ENCODE measurements at places on chromosomes 6 and 20.

- no peak for DNase-seq
These were observed 578.3 kb downstream of the HAO1 start for GRCh38 chr20:7361931-7362330.

DNA sequence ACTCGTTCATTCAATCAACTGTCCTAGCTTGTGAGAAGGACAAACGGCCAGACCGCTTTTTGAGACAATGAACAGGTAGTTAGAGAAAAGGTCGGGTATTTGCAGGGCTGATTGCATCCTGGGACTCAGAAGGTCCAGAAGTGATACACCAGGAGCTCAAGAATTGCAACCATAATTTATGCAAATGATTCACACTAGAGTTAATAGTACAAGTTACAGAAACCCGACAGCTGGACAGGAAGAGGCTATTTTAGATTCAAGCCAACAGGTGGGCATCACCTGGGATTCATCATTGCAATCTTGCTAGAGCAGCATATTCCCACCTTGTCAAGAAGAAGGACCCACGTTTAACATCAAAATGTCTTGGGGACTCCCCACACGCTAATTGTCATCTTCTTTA, 83.5 kb downstream of the TNFAIP3 start:
- DNase-seq, result no peak

GRCh38 chr6:33273129-33273923, 1.5 kb downstream of the RPS18 start:
- DNase-seq, result no peak

GRCh38 chr6:41728073-41728936, 7.1 kb downstream of the TFEB start:
- no peak for DNase-seq

- DNase-seq, result no peak
These were observed at the start of gene KCNK15 for GRCh38 chr20:44745598-44746366. Gene KCNK15, plus strand, starts transcription at chr20:44745865. Its CDS starts 46 bp downstream, at chr20:44745911.

DNA sequence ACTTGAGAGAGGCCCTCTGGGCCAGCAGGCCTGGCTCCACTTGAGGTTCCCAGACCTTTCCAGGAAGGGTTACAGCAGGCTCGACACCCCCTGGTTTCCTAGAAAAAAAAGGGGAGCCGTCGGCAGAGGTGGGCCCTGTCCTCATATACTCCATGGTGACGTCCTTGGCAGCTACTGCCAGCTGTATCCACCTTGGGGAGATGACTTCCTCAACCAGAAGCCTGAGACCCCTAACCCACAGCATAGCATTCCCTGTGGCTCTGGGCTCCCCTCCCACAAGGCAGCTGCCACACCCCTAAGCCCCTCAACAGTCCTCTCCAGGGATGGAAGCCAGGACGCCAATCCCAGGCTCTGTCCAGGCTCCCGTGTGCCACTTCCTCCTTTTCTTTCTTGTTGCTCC, 294.8 kb downstream of the CDC5L start:
- no peak for DNase-seq

DNA sequence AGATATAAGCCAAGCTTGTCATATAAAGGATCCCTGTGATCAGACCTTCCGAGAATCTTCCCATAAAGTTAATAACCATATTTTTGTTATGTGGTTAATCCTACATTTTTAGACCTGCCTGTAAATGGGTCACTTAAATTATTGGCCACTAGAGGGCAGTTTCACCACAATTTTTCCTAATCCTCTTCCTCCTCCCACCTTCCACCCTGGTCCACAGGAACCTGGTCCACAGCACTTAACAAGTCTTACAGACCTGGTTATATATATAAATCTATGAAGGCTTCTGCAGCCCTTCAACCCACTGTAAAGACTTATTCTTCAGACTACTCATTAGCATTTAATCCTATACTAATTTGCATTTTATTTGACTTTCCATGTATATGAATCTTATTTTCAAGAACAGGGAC, 28.3 kb downstream of the MRS2 start:
- no peak for DNase-seq

- no peak for DNase-seq
These were observed 64.3 kb upstream of the PAK5 start for GRCh38 chr20:9903048-9903655.

DNA sequence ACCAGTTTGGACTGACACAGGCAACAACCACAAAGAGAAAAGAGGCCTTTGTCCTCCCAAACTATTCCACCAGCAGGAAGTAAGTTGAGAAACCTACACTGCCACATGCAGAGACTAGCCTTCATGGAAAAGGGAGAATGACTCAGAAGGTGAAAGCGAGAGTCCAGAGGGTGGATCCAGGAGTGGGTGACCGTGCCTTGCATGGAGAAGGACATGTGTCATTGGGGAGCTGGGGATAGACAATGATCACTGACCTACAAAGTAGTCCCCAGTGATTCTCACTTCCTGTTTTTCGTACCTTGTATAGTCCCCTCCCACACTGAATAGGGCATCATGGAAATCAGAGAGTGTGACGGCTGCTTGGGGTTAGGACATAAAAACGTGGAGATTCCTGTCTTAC, 91.9 kb downstream of the MYLK4 start:
- no peak for DNase-seq

DNA sequence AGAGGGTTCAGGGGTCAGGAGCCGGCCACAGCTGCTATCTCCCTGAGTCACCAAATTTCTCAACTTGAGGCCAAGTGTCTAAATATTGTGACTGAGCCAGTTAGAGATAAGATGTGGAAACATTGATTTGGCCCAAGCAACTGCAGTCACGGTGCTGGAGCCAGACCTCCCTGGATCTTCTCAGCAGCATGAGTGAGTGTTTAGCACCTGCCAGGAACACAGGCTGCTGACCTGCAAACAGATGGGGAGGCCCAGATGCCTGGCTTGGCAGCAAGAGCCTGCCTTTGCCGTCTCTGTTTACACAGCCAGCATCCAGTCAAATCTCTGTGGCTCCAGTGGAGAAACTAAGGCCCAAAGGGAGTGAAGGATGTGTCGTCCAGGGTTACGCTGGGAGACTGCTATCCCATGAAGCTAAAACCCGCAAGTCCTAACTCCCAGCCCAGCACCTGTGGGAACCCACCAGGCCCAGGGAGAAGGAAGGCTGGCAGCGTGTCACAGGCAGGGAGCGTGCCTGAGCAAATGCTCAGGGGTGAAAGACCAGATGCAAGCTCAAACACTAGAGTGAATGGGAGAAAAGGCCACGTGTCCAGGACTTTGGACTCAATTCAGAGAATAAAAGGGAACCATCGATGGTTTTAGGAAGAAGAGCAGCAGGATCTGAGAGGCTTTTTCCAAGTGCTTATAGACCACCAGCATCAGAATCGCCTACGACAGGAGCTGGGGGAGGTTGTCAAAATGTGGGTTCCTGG, 15.9 kb upstream of the PTGIS start:
- no peak for DNase-seq

DNA sequence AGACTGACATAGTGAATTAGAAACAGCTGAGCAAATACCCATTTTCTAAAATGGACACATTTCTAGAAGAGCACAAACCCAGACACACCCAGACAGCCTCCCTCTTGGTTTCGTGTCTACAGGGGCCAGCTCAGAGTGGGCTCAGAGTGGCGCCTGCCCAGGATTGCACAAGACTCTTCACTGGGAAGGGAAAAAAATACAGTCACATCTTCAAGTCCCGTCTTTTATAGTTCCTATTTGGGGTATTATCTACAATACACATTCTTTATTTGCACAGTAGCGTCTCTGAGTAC, 246.1 kb upstream of the AFDN start:
- no peak for DNase-seq

DNA sequence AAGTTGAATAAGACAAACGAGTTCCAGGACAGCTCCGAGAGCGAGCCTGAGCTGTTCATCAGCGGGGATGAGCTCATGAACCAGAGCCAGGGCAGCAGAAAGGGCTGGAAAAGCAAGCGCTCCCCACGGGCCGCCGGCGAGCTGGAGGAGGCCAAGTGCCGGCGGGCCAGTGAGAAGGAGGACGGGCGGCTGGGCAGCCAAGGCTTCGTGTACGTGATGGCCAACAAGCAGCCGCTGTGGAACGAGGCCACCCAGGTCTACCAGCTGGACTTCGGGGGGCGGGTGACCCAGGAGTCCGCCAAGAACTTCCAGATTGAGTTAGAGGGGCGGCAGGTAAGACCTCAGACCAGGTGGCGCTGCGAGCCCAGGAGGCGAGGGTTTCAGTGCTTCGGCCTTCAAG, 56.0 kb upstream of the TMEM181 start:
- no peak for DNase-seq

DNA sequence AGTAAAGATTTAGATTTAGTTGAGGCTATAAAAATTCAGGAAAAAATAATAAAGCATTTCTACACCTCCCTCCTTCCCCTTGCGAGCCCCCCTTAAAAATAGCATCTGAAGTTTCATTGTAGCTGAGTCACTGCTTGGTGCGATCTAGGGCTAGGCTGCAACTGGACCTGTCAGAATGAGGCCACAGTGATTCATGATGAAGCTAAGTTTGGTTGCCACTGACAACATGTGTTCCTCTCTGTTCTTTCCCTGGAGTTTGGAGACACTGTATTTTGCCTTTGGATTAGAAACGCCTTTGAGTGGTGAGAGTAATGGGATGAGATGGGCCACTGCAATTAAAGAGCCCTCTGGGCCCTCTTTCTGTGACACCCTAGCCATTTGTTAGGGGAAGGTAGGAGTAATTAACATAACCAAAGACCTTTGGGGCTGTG, 334.1 kb downstream of the NRN1 start:
- DNase-seq, result no peak
